ENCODE measurements at places on chromosomes 6 and 20.
A peak's percentile ranks its signal among the peaks of the same experiment; 100 is the strongest.

DNA sequence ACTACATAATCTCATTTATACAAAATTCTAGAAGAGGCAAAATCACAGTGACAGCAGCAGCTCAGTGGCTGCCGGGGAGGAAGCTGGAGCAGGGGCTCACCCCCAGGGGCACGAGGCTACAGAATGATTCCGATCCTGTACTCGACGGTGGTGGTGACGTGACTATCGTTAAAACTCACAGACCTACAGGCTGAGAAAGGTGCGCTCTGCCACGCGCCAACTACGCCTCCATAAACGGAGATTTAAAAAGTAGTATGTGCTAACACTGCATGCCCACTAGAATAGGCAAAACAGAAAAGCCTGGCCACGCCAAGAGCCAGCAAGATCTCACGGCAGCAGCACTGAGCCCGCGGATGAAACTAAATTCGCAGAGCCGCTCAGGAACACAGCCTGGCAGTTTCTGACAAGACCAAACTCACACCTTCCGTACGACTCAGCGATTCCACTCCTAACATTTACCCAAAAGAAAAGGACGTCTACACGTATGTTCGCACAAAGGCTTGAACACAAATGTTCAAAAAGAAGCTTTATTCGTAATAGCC, 25.2 kb downstream of the TAF4 start:
- DNase-seq = no peak

DNA sequence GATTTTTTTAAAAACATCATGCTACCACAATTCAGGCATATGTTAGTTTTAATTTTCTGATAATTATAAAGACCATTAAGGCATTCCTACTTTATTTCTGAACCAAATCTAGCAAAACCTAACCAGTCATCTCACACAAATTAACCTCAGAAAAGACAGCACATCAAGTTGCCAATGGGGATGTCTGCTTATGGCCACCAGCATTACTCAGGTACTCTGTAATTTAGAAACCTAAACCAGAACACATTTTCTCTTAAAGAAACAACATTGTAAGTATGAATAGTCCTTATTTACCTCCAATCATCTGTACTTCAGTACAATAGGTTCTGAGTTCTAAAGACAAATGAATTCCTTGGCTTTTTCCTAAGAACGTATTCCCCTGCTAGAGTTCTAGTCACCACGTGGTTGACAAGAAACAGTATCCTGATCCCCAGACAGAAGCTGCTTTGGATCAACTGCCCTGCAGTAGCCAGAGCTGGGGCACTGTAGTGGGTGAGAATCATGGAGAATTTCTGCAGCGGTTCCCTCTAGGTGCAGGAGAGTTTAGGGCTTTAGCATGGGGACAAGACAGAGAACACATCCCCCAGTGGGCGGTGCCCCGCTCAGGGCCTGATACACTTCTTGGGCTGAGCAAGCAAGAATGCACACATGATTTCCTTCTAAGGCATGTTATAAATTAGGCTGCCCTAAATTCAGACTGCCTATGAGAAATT, 15.4 kb downstream of the GCLC start:
- DNase-seq = no peak

DNA sequence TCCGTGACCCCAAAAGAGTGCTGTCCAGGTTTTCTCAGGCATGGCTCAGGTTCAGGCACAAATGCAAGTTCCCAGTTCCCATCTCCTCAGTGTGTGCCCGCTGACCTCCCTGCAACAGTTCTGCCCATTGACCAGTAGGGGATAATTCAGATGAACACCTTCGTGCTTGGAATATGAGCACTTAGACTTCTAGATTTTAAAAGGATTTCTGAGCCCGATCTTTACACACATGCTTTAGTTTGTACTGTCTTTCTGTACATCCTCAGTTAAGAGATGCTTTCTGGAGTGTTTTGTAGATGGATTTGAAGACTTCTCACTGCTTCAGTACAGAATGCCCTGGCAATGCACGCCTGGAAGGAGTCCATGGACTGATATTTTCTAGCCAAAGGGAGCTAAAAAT, 239.6 kb upstream of the PLCB4 start:
- DNase-seq = no peak

- no peak for DNase-seq
Observed at GRCh38 chr6:140202964-140203515, 828.6 kb upstream of the CITED2 start.

- no peak for DNase-seq
Observed at GRCh38 chr6:116106146-116106545, 5.5 kb downstream of the NT5DC1 start.

GRCh38 chr6:16658348-16659034, 102.8 kb downstream of the ATXN1 start:
- DNase-seq = no peak

DNA sequence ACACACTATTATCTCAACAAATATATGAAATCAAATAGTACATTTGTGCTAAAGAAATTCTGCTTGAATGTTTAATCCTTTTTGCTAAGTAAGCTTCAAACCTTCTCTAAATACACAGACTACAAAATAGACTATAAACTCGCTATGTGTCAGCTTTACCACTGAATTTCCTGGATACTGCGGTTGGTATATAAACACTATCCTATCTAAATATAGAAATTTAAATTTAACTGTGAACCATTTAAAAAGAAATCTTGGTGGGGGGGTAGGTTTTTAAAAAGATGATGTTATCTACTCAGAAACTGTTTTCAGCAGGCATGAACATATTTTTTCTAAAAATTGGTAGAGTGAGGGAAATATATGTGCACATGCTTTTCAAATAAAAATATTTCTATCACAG, 306.5 kb upstream of the RUNX2 start:
- no peak for DNase-seq

- no peak for DNase-seq
Observed at GRCh38 chr6:7173843-7174503, 66.2 kb downstream of the RREB1 start.

GRCh38 chr6:156557251-156557910, 219.8 kb upstream of the ARID1B start:
- DNase-seq = no peak

DNA sequence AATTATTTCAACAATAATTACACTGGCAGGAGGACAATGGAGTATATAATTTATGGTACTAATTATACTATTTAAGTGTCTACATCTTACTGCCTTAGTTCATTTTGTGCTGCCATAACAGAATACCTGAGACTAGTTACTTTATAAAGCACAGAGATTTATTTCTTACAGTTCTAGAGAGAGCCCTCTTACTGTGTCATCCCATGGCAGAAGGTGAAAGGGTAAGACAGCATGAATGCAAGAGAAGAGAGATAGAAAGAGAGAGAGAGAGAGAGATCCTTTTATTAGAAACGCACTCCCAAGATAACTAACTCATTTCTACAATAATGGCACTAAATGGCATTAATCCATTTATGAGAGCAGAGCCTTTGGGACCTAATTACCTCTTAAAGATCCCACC, 314.7 kb downstream of the EPM2A start:
- DNase-seq = no peak

DNA sequence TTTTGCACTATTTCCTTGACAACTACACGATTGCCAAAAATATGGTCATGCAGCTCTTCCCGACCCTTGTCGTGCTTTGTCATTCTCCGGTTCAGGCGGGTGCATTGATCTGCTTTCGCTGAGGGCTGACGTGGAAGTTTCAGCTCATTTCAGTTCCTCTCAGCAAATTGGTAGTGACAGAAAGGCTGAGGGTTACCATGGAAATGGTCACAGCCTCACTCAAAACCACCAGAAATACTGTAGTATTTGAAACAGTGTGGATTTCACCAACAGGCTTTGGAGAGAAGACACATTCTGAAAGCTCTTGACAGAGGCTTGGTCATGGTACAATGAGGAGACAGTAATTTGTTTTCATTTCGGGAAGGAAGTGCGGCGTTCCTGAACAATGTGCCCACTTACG, 99.7 kb upstream of the EXOC2 start:
- DNase-seq = no peak

GRCh38 chr20:42432496-42433334, 757.0 kb downstream of the PTPRT start:
- no peak for DNase-seq

DNA sequence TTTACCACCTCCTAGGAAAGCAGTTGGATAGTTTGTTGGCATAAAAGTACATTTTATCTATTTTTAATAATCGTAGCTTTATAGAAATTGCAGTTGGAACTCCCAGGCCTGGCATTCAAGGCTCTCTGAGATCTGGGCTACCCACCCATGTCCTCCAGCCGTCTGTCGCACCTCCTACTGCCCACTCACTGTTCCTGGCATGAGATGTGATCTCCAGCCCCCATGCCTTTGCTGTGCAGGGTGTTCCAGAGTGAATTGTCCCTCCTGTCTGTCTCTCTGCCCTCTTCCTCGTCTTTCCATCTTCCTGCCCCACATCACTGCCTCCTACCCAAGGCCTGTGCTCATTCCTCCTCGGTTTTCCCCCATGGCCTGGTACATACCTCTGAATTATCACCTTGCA, 50.7 kb downstream of the PTPN1 start:
- DNase-seq = no peak

DNA sequence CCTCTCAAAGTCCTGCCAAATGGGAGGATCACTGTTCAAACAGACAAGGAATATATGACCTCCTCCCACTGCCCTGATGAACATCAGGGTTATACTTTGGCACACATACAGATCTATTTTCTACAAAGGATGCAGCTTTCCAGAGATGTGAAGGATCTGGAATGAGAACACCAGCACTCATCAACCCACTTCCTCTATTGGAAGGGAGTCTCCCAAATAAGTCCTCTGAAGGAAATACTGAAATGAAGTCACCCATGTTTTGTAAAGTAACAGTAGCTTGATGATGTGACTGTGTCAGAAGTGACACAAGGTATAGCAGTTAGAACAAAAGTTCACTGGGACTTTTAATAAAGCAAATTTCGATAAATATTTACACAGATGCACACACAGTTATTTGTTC, 104.9 kb downstream of the OGFRL1 start:
- no peak for DNase-seq

- DNase-seq = no peak
Observed at GRCh38 chr6:135227758-135228157, 46.6 kb downstream of the MYB start.

- no peak for DNase-seq
Observed at GRCh38 chr20:32387252-32387651, 29.1 kb downstream of the ASXL1 start.

DNA sequence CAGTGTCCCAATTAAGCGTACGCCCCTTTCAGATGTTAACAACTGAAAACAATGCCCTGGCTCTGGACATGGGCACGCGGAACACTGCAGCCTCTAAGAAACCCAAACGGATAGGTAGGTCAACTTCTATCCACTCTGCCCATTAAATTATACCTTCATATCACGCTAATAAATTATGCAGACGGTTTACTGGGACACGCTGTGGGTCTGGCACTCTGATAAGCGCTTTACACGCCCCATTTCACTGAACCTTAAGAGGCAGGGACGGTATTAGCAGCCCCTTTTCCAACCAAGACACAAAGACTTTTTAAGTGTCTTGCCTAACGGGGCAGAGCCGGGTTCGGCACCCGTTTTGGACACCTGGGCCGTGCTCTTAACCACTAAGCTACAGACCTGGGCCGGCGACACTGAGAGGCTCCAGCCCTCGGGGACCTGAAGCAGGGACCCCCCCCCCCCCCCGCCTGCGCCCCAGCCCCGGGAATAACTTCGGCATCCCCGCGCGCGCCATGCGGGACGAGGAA, 744 bp downstream of the STAU1 start:
- DNase-seq = no peak

DNA sequence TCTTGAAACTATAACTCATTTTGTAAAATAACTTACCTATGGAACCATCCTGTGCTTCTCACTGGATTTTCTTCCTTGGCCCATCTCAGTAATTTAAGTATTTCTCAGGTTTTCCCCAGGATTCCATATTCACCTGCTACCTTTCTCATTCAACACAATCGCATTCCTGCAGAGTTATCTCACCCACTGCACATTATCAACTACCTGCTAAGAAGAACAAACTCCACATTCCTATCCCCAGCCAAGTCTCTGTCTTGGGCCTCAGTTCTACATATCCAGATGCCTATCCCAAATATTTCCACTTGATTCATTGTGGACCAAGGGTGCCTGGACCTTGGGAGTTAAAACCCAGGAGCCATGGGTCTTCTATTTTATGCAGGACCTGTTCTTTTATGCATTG, 60.2 kb upstream of the KCNQ5 start:
- DNase-seq = no peak

GRCh38 chr6:169991031-169991390, 239.6 kb downstream of the ERMARD start:
- DNase-seq = no peak

- peak; percentile 29 for DNase-seq
Observed at GRCh38 chr6:87907521-87907920, 140.1 kb upstream of the SPACA1 start.

Data from smooth muscle cell of the brain vasculature (primary cell).